Right forelimb (tissue), 1 donor: ENCODE measurements at places on chromosomes 2 and 18.

DNA sequence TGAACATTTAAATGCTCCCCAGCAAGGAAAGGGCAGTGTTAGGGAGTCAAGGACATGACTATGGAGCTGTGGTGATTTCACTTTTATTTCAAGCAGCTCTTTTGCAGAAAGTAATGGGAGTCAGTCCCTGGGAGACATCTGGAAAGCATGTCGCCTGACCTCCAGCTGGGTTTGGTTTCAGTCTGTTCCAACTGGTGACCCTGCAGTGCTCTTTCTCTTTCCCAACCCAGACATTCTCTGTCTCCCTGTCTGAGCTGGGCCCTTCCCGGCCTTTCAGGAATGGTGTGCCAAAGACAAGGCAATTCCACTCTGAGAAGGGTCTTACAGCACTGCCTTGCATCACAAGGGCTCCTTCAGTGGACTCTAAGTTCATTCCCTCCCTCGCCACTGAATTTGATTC lies 323.2 kb downstream of the OSR1 start:
- DNase-seq = no peak

- DNase-seq = no peak
Measured at GRCh38 chr18:9237981-9238380, 96.6 kb upstream of the TWSG1 start.

GRCh38 chr18:2183432-2183831 lies 387.9 kb downstream of the METTL4 start:
- DNase-seq = no peak

DNA sequence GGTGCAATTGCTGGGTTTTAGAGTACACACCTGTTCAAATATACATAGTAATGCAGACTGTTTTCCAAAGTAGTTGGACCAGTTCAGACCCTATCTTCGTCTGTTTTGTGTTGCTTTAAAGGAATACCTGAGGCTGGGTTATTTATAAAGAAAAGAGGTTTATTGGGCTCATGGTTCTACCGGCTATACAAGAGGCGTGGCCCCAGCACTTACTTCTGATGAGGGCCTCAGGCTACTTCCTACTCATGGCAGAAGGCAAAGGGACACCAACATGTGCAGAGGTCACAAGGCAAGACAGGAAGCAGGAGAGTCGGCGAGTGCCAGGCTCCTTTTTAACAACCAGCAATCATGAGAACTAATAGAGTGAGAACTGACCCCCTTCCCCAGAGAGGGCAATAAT lies 21.9 kb upstream of the EMILIN2 start:
- DNase-seq = no peak

GRCh38 chr2:203761121-203761520 lies 54.7 kb downstream of the CD28 start:
- no peak for DNase-seq

DNA sequence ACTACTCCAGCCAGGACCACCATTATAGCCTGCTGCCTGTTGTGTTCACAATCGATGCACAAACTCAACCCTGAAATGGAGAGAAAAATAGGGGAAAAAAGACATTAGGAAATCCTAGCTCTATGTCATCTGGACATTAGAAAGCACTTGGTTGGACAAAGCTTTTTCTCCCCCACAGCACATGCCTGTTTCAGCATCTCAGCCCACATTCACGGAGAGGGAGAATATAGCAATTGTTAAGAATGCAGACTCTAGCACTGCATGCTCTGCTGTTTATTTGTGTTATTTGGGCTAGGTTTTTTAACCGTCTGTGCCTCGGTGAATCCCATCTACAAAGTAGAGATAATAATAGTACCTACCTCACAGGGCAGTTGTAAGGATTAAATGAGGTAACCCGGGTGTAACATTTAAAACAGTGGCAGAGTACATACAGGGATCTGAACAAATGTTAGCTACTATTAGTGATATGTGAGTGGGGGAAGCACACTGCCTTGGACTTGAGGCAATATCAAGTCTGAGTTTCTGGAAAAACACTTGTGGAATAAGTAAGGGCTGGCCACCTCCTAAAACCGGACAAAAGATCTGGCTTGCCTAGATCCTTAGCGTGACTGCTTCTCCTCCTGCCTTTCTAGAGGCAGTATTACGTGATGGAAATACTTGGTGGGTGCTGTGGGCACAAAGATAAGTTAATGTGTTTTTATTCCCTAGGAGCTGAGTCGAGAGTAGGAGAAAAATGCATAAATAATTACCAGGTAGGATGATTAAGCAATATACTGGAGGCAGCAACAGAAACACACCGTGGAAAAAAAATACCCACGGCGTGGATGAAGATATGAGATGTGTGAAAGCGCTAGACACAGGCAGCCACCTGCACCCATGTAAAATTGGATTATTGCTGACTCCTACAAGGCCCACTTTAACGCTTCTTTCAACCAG lies 1.0 kb upstream of the PPP1CB start:
- no peak for DNase-seq

DNA sequence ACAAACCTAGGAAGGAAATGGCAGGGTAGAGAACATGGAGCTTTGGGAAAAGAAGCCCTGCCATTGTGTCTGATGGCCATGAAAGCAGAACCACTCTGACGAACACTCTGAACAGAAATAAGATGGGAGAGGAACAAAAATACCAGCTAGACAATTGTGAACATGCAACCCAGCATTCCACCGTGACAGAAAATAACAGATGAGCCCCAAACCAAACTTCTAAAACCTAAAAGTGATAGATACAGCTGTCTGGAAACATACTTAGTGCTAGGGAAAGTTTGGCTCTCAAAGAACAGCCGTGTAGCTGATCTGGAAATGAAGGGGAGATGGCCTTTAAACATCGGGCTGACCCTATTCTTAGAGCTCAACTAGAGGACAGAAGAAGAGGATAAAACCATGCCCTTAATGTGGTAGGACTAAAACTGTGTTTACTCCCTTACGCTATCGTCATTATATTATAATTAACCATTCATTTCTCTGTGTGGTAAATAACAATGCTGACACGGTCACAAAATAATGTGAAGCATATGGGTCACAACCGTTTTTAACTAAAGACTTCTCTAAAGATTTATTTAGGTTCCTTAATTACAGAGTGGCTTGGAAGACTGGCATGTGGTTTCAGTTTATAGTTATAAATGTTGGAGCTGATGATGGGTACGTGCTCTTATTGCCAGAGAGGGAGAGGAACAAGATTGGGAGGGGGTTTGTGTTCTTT lies 80.6 kb downstream of the MYO1B start:
- DNase-seq = no peak

DNA sequence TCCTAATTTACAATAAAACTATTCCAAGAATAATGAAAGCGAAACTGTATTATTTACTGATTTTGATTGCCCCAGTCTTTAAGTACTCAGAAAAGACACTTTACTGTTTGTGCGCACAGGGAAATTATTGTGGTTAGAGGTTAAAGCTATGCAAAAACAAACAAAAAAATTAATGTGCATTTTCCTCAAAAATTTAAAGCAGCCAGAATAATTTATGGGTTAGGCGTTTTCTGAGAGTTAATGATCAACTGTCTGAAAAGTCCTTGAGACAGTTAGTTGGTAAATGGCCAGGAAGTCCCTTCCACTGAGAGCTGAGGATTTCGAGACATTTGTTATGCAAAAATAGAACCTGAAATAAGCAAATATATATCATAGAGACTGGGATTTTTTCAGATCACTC lies 143.3 kb downstream of the IRS1 start:
- DNase-seq = no peak

- no peak for DNase-seq
Measured at GRCh38 chr2:86274265-86274917, 63.0 kb downstream of the REEP1 start.

DNA sequence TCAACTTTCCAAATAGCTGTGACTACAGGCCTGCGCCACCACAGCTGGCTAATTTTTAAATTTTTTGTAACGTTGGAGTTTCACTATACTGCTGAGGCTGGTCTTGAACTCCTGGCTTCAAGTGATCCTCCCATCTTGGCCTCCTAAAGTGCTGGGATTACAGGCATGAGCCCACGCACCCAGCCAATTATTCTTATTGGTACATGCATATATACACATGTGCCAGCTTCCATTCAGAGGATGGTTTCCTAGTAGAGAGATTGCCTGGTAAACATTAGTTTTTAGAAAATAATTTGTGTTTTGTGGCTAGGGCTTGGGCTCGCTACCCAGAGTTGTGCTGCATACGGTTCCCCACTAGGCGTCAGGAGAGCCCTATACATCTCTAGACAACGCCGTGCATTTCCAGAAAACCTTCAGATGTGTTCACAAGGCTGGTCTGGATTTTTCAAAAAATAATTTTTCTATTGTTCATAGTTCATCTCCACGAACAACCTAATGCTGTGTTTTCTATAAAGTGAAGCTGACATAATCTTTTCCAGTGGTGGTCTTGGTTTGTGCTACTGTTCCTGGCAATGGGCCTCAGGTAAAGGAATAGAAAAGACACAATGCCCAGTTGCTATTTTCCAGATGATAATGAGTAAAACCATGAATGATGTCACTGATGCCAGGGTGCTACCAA lies 14.6 kb upstream of the AFG3L2 start:
- DNase-seq = peak; percentile 68

- no peak for DNase-seq
Measured at GRCh38 chr2:5734859-5735520, 42.8 kb downstream of the SOX11 start.

DNA sequence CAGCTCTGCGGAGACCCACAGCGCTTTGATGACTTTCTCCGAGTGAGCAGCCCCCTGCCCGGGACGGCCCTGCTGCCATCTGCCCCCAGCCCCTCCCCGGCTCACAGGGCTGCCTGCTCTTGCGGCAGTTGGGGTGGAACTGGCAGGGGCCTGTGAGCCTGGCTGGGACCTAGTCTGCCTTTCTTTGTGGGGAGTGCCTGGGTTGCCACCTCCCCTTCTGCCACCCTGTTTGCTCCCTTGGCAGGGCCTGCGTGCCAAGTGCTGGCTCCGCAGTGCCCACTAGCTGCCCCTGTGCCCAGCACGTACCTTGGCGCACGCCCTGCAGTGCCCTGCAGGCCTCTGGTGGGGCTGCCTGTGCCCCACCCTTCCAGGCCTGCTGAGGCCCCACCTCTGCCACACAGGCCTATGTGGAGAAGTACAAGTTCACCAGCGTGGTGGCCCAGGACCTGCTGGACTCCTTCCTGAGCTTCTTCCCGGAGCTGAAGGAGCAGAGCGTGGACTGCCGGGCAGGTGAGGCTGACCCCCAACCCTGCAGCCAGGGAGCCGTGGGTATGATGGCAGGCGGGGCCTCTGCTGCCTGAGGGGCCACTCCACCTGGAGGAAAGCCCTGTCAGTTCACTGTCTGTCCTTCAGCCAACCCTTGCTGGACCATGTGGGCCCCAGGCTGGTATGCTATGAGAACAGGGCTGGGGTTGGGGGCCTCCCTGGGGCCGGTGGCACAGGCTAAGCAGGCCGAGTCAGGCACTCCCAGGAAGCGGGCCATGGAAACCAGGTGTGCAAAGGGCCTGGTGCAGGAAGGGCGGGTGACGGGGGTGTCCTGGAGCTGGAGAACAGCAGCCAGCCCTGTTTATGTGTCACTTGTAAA lies 7.0 kb downstream of the RNPEPL1 start:
- DNase-seq = no peak
